ENCODE measurements at places on chromosomes 6 and 20. TPM values are rescaled to one million over a fixed set of nuclear protein-coding genes. Genes with fewer than 3 reads are reported as not detected.

The METTL24 gene
- polyA plus RNA-seq, result 2.8 TPM

DNA sequence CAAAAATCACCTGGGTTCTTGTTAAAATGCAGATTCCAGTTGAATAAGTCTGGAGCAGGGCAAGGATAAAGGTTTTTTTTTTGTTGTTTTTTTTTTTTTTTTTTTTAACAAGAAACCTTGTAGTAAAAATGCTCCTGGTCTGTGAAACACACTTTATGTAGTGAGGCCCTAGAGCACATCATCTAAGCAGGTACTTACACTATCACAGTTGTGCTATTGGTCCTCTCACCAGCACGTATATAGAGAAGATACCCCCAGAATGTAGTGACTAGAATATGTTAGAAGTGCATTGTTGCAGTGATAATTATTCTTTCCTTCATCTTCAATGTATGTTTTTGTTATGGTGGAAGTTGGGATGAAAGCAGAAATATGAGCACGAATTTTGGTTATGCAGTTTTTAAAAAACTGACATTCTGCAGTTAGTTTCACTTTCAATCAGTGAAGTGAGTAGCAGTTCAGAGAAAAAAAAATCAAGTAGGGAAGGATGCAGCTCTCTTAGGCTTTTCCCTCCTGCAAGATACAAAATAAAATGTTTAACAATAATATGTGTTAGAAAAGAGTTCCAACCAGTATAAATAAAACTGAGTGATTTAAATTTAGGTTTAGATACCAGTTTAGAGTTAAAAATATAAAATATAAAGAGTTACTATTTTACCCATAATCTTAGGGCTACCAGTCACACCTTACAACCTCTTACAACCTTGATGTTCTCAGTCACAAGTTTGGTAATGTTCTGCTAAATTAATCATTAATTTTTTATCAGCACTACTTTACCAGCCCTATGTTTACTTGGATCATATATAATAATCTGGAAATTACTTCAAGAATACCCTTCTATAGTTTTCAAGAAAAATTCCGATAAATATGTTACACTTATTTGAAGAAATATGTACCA, 9.2 kb upstream of the DEFB113 start:
- no peak for DNase-seq
- H3K36me3 ChIP-seq, result no peaks in the 10 kb centered on the region
- no peak overlapping the region for H3K27ac ChIP-seq
- H3K27me3 ChIP-seq, result no peaks in the 10 kb centered on the region
- no peak overlapping the region for H3K4me3 ChIP-seq
- no peaks in the 10 kb centered on the region for H3K4me1 ChIP-seq

DNA sequence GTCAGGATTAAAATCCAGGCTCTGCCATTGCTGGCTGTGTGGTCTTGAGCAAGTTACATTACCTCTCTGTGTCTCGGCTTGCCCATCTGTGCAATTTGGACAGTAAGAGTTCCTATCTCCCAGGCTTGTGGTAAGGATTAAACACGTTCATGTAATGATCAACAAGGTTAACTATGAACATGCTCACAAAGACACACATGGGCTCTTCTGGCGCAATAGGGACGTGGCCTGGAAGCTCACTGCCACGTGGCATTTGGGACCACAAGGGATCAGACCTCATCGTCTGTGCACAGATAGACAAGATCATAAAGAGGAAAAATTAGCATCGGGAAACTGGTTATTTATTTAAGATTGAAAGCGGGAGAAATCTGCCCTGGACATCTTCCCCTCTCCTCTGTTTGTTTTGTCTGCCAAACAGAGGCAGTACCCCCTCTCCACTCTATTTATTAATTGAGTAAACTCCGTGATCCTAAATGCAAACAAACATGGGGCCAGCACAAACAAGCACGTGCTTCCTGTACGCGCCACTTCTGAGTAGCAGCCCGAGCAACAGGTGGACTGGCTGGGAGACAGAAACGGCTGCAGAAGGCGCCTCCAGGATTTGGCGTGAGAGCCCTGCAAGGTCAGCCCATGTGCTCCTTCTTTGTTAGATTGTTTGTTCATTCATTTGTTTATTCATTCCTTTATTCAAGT, 95.0 kb downstream of the CDH26 start:
- no peak for DNase-seq
- no peaks in the 10 kb centered on the region for H3K36me3 ChIP-seq
- no peak overlapping the region for H3K4me3 ChIP-seq
- no peak overlapping the region for H3K27ac ChIP-seq
- no peaks in the 10 kb centered on the region for H3K27me3 ChIP-seq
- peaks cover 16% of the 10 kb centered on the region for H3K4me1 ChIP-seq

The OPRL1 gene
- 26.3 TPM for polyA plus RNA-seq

The GATA5 gene
- polyA plus RNA-seq, result 0.13 TPM
